ENCODE measurements at places on chromosomes 5 and 9. TPM values are rescaled to one million over a fixed set of nuclear protein-coding genes. Genes with fewer than 3 reads are reported as not detected.

GRCh38 chr5:123283499-123283898 is 139.7 kb downstream of the CEP120 start:
- no peak for DNase-seq

DNA sequence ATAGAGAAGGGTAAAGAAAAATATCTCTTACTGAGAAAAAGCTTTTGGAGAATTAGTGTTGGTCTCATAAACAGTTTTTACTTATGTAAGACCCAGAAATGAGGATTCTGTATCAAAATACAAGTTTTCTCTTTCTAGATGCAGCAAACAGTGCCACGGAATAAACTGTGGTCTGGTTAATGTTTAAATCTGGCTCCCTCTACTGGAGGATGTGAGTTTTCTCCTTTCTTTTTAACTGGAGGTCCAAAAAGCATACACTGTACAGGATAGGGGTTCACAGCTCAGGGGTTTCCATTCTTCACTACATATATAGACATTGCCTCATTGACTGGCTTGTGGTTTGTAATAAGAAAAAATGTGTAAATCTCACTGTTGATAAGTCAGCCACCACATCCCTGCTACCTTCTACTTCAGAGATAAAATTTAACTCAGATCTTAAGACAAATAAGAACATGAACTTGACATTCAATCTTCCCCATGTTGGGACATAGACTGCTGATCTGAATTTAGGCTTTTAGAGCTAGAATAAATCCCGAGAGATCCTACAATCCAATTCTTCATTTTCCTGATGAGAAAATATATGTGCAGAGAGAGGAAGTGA is 98.9 kb downstream of the CFAP95 start:
- DNase-seq = no peak

DNA sequence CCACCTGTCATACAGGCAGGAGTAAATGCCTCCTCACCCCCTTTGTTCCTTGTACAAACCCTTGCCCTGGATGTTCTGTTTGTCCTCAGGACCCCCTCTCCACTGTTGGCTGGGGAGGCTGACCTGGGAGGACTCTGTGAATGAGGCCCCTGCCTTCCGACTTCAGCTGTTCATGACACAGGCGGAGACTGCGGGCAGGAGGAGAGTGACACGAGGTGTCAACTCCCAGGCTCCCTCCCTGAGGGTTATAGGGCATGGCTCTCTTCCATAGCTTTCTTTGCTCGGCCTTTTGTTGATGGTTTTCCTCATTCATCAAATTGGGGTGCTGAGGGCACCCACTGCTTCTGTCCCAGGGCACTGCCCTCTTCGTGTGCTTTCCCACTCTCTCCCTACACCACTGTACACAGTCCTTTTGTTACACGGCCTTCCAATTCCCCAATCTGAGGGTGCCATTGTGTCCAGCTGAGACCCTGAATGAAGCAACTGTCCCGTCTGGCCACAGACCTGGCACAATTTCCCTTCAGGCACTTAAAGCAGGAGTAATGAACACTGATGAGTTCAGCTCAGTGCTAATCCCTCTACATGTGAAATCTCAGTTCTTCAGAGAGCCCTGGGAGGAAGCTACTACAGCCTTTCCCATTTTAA is 33.8 kb downstream of the KCNIP1 start:
- no peak for DNase-seq

DNA sequence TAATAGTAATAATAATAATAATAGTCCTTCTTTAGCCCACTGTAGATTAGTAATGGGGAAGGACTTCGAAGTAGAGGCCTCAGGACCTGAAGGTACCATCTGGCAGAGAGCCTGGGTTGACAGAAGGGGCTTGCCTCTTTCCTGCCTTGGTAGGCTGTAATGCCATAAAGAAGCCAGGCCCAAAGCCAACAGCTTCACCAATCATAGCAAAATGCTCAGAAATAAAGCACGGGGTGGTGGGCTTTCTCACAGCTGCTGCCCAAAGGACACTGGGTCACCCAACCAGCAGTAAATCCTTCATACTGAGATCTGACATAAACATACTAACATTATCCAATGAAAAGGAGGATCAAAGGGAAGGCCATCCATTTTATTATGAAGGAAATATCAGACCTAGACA is 70.7 kb downstream of the SUSD1 start:
- DNase-seq = no peak

DNA sequence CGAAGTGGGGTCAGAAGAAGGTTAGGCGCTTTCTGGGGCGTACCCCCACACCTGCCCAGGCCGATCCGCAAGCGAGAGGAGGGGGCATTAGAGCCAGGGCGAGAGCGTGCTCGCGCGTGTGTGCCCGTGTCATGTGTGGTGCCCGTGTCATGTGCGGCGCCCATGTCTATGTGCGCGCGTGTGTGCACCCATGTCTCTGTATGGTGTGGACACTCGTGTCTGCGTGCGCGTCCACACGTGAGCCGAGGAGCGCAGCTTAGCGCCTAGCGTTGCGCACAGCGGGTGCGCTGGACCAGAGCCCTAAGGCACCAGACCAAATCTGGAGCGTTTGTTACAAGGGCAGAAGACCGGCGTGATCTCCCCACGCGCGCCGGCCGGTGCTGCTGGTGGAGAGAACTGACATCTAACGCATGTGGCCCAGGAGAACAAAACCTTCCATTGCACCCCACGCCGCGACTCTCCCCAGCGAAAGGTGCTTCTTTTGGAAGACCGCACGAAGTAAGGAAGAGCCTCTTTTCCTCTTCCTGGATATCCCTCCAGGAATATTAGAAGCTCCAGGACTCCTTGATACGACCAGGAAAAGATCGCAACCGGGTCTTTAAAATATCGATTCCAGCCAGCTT is 644 bp downstream of the NIM1K start:
- DNase-seq = no peak

GRCh38 chr9:131799177-131799823 is 59.4 kb upstream of the RAPGEF1 start:
- DNase-seq = peak; percentile 50

GRCh38 chr5:74386571-74387334 is 253.8 kb downstream of the ENC1 start:
- no peak for DNase-seq

GRCh38 chr9:134656334-134657006 is 14.9 kb downstream of the COL5A1 start:
- no peak for DNase-seq

GRCh38 chr9:136084063-136084944 is 10.8 kb downstream of the NACC2 start:
- DNase-seq = no peak

- DNase-seq = no peak
Observed at GRCh38 chr9:121156263-121156731, 45.4 kb downstream of the RAB14 start.

GRCh38 chr5:175305251-175305650 is 138.7 kb downstream of the DRD1 start:
- no peak for DNase-seq

- DNase-seq = no peak
Observed at GRCh38 chr9:135103001-135103446, 15.6 kb downstream of the OLFM1 start.

DNA sequence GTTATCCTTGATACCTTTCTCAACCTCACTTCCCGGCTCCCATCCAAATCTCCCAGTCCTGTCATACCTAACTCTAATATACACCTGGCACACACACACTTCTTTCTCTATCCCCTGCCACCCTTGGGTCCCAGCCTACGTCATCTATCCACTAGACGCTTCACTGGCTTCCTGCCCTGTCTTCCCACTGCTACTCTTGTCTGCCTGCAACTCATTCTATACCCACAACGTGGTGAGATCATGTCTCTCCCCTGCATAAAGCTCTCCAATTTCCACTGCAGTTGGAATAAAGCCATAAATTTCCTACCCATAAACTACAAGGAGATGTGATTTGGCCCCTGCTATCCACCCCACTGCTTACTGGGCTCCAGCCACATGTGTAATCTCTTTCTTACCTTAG is 93.5 kb downstream of the JMY start:
- no peak for DNase-seq

DNA sequence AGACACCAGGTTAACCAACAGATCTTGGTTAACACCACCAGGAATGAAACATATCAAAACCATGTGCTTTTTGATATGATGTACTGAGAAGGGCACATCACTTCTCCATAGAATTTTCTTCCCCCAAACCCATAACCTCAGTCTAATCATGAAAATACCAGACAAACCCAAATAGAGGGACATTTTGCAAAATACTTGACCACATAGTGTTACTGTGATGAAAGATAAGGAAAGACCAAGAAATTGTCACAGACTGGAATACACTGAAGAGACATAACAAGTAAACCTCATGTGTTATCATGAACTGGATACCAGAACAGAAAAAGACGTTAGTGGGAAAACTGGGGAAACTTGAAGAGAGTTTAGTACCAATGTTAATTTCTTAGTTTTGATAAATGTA is 74.9 kb upstream of the VCAN start:
- no peak for DNase-seq

- no peak for DNase-seq
Observed at GRCh38 chr9:9174358-9174757, 1374.8 kb upstream of the DMAC1 start.

- no peak for DNase-seq
Observed at GRCh38 chr5:91670122-91670521, 287.0 kb upstream of the ARRDC3 start.

DNA sequence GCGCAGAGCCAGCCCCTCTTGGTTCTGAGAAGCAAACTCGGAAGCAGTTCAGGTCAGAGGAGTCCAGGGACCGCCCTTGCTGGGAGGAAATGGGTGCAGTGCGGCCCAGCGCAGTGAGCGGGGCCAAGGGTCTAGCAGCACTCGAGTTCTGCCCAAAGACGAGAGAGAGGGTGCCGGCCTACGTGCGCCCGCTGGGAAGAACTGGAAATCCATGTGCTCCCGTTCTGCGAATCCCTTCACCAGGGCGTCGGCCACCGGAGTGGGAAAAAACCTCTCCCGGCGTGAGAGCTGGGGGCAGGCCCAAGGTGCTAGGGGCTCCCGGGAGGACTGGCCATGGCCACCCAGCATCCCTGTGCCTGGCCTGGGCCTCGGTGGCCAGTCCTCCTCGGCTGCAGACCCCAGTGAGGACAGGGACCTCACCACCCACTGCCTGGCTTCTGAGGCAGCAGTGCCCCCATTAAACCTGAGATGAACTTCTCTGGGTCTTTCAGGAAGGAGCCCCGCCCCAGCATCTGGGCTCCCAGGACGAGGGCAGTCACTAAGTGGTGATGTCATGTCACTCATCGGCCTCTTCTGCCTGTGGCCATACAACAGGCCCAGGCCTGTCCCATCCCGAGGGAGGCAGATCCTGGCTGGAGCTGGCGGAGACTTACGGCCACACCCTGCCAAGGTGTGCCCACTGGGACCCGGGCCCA is 10.6 kb downstream of the TMEM250 start:
- no peak for DNase-seq

DNA sequence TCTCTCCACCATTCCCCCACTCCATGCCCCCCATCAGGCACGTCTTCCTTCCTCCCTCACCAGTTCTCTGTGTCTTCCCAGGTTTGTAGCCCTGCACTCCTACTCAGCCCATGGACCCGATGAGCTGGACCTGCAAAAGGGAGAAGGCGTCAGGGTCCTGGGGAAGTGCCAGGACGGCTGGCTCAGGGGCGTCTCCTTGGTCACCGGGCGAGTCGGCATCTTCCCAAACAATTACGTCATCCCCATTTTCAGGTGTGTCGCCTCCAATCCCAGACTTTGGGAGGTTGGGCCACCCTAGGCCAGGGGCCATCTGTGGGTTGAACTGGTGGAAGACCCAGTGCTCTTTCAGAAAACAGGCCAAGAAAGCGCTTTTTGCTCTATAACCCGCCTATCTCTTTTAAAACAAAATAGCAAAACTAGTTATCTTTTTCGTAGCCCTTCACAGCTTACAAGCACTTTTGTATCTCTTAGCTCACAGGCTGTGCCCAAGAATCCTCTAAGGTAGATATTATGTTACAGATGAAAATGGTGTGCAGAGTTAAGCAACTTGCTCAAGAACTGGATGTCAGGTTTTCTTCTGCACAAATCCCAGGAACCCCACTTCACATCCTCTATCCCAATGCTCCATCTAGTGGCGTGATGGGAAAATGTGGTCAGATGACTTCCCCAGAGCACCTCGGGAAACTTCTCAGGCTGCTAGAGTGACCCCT is 56.2 kb downstream of the PLAC8L1 start:
- peak; percentile 50 for DNase-seq

GRCh38 chr5:15555176-15555575 is 55.2 kb downstream of the FBXL7 start:
- no peak for DNase-seq

DNA sequence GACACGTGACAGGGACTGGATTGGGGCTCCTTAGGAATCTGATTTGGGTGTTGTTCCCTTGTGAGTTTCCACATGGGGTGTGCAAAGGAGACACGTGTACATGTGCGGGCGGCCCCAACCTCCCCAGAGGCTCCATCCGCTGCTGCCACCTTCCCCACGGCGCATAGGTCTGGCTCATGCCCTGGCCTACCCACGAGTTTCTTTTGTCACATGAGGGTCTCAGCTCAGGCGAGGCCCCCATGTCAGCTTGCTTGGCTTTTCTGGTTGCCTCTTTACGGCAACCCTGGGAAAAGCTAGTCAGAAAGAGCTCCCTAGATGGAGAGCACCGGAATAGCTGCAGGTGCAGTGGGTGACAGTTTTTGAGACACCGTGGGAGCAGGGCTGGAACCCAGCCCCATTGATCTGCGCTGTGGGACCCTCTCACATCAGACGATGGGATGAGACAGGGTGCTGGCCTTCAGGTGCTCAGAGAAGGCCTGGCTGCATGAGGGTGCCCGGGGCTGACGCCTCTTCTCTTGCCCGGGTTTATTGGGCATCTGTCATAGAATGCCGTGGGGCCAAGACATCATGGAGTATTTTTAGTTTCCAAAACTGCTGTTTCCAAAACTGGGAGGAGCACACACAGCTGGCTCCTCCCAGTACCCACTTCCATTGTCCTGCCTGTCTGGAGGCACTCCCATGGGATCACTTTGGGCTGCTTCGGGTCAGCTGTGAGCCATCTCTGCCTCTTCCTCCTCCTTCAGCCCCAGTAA is 107.8 kb downstream of the WNK2 start:
- no peak for DNase-seq

Gene TUT7
- 37.3 TPM for total RNA-seq

Gene SPAG8
- total RNA-seq = 0.50 TPM

Gene C9orf152
- 3.0 TPM for total RNA-seq

Gene CAMK4
- 2.7 TPM for total RNA-seq

Gene FGF1
- 0.25 TPM for total RNA-seq

Gene THOC3
- 21.5 TPM for total RNA-seq

Gene GPX8
- 0.86 TPM for total RNA-seq

Gene PCDHGB1
- 0.63 TPM for total RNA-seq

Gene SHOC1
- not detected for total RNA-seq

Data from left lobe of liver (tissue), 2 donors.